ENCODE measurements at places on chromosomes 6 and 20. TPM values are rescaled to one million over a fixed set of nuclear protein-coding genes. Genes with fewer than 3 reads are reported as not detected.

The FOXQ1 gene
- not detected for total RNA-seq

The NKX2-4 gene
- not detected for total RNA-seq

The CCN6 gene
- total RNA-seq: not detected

The PKHD1 gene
- 0.14 TPM for total RNA-seq

The SLC22A3 gene
- 91.5 TPM for total RNA-seq

The GPX5 gene
- not detected for total RNA-seq

The TFAP2B gene
- 2.5 TPM for total RNA-seq

The APCDD1L gene
- total RNA-seq: 9.2 TPM

- no peak for DNase-seq
Observed at GRCh38 chr20:20292472-20292871, 75.4 kb upstream of the INSM1 start.

DNA sequence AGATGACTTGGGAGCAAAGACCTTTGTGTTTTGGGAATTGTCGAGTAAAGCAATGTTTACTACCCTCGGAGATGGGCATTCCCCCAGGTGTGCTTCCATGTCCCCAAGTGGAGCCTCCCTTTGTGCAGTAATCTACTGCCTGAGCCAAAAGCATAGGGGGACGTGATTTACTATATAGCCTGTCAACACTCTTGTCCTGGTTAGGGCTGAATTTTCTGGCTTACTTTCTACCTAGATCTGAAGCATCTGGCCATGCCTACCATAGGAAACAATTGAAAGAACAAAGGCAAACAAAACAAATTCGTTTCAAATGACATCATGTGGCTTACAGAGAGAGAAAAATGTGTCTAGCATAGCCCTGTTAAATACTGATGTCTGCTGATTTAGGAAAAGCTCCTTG lies 350.6 kb downstream of the SAMD5 start:
- DNase-seq: no peak

GRCh38 chr6:110529355-110529754 lies 52.9 kb upstream of the SLC22A16 start:
- DNase-seq: no peak

GRCh38 chr6:837380-837779 lies 144.4 kb upstream of the EXOC2 start:
- DNase-seq: no peak

DNA sequence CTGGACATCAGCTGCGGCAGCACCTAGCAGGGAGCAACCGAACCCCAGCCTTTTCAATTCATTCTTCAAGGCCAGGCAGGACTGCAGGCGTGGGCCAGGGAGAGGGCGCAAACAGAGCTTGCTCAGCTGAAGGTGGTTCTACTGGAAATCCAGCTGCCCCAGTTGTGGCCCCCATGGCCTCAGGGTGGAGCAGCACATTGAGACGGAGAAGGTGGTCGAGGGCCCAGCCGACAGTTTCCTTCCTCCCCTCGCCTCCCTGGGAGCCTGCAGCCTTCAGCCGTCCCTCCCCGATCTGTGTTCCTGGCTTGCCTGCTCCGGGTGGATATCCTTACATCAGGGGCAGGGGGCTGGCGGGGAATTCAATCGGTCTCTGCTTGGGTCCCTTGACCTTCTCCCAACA lies 217.8 kb downstream of the ANKRD60 start:
- DNase-seq: no peak

- DNase-seq: no peak
Observed at GRCh38 chr6:165680975-165681374, 17.9 kb upstream of the PDE10A start.

DNA sequence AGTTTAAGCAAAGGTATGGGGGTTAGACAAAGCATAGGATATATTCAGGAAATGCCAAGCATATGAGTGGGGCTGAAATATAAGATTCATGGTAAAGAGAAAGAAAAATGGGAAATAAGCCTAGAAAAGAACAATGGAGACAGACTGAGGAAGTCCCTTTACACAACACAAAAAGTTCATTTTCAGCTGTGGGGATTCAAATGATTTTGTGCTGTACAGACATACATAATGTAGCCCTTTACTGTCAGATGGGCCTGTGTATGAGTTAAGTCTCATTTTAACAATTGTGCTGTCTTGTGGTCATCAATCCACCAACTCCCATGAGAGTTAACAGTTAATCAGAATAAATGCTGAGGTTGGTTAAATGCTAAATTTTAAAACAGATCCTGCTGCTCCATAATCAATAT lies 37.2 kb downstream of the REV3L start:
- DNase-seq: no peak

- DNase-seq: no peak
Observed at GRCh38 chr20:40687384-40688128, 1.5 kb downstream of the MAFB start.

DNA sequence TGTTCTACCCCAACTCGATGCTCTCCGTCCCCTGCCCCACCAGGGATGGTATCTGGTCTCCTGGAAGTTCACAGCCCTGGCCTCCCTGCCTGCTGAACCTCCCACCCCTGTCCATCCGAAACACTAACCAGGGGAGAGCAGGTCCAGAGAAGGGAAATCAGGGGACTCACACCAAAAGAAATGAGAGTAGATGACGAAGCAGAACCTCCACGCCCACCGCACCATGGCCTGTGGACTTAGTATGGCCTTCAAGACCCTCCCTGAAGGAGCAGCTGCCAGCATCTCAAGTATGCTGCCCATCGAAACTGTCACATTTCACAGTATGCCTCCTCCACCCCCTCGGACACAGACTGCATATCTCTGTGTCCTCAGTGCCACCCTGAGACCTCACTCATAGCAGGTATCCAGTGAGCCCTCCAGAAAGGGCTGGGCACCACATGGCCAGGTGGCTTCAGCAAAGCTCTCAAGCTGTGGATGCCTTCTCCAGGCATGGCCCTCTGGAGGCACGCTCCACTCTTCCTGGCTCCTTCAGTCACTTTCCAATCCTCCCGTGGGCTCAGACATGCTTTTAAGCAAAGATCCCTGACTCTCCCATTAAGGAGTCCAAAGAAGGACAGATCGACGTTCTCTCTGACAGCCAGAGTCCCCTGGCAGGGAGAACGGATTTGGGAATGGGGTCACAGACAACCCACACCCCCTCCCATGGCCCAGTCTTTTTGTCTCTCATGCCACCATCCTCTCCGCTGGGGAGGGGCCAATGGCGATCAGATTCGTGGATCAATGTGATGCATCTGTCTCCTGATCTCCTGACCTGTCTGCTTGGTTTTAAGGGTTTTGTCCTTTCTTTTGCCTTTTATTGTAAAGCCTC lies 158.4 kb downstream of the ANKRD60 start:
- DNase-seq: no peak

GRCh38 chr6:1263039-1263849 lies 48.7 kb upstream of the FOXQ1 start:
- DNase-seq: no peak

DNA sequence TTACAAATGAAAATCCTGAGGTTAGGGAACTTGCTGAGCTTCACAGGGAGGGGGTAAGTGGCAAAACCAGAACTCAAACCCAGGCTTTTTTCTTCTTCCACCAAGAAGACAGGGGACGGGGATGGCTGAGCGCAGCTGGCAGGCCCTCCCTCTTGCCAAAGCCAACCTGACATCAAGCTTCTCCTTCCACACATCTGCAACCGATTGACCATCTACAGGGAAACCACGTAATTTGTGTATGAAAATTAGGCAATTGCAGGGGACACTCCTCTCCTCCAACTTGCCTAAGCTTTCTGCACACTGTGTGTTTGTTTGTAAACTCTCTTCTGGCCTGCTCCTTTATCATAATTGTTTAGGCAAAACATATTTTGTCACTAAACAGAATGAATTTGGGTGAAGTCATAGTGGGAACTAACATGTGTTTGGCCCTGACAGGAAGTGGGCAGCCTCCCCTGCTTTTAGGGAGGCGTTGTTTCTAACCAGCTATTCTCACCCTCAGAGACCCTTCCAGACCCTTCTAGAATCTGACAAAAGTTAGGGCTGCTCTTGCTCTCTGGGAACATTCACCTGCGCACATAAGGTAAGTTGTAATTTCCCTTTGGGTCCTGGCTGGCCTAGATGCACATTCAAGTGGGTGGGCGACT lies 18.9 kb downstream of the ZNF831 start:
- no peak for DNase-seq

- no peak for DNase-seq
Observed at GRCh38 chr6:39303425-39304153, 10.6 kb downstream of the KCNK17 start.

DNA sequence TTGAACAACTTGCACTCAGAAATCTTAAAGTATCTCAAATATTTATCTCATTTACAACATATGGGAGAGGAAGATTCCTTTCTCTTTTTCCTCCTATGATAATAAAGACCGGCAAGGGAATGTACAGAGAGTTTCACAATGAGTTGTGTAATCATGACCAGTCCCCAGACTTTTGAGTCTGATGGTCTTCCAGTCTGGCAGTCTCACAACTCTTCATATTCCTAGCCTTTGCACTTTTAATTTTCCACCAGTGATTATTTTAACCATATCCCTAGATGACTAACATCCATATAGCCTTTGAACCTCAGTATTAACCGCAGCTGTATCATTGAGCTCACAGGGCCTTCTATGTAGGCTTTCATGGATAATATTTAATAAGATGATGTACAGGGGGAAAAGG lies 278.5 kb downstream of the KHDC1L start:
- DNase-seq: no peak

- no peak for DNase-seq
Observed at GRCh38 chr6:44422531-44422930, 35.0 kb downstream of the CDC5L start.

DNA sequence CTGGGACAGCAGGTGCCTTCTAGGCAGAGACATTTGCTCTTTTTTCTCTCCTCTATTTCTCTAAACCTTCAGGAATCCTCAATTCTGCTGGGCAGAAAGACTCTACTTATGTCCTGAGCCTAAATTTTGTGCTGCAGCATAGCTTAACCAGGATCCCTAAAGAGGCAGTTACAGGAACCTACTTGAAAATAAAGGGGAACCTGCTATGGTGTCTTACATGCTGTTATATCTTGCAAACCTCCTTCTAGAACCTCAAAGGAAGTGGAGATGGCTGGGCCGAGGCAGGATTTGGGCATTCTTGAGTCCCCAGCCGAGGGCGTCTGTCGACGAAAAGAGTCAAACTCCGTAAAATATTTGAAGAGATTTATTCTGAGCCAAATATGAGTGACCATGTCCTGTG lies 17.1 kb upstream of the GMNN start:
- DNase-seq: no peak

GRCh38 chr6:38091613-38092012 lies 272.1 kb downstream of the ZFAND3 start:
- DNase-seq: no peak

GRCh38 chr6:81531869-81532561 lies 220.5 kb downstream of the TENT5A start:
- no peak for DNase-seq

GRCh38 chr6:117493470-117493869 lies 11.0 kb downstream of the DCBLD1 start:
- no peak for DNase-seq

GRCh38 chr20:43925215-43925614 lies 10.6 kb downstream of the TOX2 start:
- no peak for DNase-seq

- DNase-seq: no peak
Observed at GRCh38 chr6:84304881-84305280, 77.4 kb upstream of the CEP162 start.
